HuH-7.5 (cell line): ENCODE measurements at places on chromosomes 3 and 15.

DNA sequence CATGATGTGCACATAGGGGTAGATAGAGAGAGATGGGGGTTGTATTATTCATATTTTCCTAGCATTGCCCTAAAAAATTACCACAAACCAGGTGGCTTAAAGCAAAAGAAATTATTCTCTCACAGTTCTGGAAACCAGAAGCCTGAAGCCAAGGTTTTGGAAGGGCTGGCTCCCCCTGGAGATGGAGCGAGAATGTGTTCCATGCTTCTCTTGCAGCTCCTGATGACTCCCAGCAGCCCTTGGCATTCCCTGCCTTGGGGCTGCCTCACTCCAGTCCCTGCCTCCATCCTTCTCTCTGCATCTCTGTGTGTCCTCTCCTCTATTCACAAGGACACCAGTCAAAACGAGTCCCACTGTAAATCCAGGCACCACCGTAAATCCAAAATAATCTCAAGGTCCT is 91.5 kb upstream of the FAM174B start:
- no peak for DNase-seq

GRCh38 chr15:85646538-85647091 is 148.1 kb downstream of the KLHL25 start:
- no peak for DNase-seq

GRCh38 chr3:49869525-49870126 is at the start of gene CAMKV:
Gene CAMKV, minus strand, starts transcription at chr3:49869906. Its CDS starts 7,518 bp downstream, at chr3:49862388.
- DNase-seq, result peak; percentile 51

DNA sequence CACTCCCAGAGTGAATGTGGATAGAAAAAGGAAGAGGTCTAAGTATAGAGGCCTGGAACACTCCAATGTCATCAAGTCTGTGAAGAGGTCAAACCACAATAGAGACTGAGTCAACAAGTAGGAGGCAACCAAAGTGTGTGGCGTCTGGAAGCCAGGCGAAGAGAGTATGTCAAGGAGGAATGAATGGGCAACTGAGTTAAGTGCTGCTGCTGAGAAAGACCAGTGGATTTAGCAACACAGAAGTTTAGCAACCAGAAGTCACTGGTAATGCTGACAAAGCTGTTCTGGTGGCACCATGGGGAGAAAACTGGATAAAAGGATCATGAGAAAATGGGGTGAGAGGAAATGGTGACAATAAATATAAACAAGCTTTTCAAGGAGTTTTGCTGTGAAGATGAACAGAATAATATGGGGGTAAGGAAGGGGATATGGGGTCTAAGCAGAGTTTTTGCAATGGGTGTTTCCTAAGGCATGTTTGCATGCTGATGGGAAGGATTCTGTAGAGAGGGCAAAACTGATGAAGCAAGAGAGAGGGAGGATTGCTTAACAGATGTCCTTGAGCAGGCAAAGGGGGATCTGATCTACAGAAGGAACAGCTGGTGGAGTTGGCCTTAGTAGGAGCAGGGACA is 38.4 kb downstream of the PCOLCE2 start:
- peak; percentile 29 for DNase-seq

GRCh38 chr3:146550743-146551510 is 6.5 kb upstream of the PLSCR1 start:
- no peak for DNase-seq

GRCh38 chr3:136177876-136178275 is 18.3 kb downstream of the MSL2 start:
- DNase-seq, result no peak

- no peak for DNase-seq
Measured at GRCh38 chr3:60854791-60855190, 396.5 kb downstream of the FHIT start.

DNA sequence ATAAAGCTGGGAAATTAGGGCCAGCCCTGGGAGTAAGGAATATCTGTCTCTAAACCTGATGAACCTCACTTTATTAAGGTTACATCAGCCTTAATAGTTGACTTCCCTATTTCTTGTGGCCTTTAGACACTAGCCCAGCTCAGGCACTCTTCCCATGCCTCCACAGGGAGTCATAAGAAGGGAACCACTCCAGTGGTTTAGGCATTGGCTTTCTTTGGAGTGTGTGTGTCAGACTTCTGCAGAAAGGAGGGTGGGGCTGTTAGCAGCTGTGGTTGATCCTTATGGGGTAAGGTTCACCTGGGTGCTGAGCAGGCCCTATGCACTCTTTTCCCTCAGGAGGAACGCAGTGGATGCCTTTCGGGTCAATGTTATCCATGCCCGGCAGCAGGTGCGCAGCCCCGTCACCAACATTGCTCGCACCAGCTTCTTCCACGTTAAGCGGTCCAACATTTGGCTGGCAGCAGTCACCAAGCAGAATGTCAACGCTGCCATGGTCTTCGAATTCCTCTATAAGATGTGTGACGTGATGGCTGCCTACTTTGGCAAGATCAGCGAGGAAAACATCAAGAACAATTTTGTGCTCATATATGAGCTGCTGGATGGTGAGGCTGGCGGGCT is 4.0 kb downstream of the AP2M1 start:
- no peak for DNase-seq

GRCh38 chr3:145013931-145014330 is 1042.3 kb downstream of the DIPK2A start:
- DNase-seq, result no peak

GRCh38 chr3:183354325-183354831 is 74.0 kb downstream of the MCF2L2 start:
- no peak for DNase-seq

GRCh38 chr15:82751308-82751707 is 41.6 kb upstream of the AP3B2 start:
- DNase-seq, result no peak

GRCh38 chr3:43729707-43730414 is 39.1 kb downstream of the ABHD5 start:
- no peak for DNase-seq

- no peak for DNase-seq
Measured at GRCh38 chr15:80127911-80128310, 24.9 kb upstream of the FAH start.

- DNase-seq, result no peak
Measured at GRCh38 chr3:175430983-175431773, 572.0 kb downstream of the NAALADL2 start.

- no peak for DNase-seq
Measured at GRCh38 chr3:197038679-197039462, 9.3 kb upstream of the MELTF start.

GRCh38 chr3:88046766-88047165 is 12.0 kb downstream of the CGGBP1 start:
- DNase-seq, result no peak

DNA sequence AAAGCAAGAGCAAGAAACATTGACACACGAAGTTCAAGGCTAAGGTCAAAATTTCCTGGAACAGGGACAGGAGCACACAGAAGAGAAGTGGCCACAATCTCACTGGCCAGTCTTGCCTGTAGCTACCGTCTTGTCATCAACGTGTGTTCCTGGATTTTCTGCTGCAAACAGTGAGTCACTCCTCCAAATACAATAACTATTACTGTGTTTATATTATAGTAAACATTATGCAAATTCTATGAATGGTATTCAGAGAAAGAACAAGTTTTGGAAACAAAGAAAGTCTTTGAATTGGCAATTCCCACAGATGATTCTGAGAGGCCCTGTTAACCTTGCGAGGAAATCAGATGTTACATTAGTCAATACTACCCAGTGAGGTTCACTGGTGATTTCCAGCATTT is 220.5 kb downstream of the FAM43A start:
- no peak for DNase-seq

- DNase-seq, result no peak
Measured at GRCh38 chr15:92817339-92817886, 82.7 kb upstream of the CHD2 start.

GRCh38 chr3:194730365-194730764 is 44.7 kb downstream of the FAM43A start:
- no peak for DNase-seq

- DNase-seq, result no peak
Measured at GRCh38 chr3:141240687-141241615, 9.3 kb downstream of the PXYLP1 start.

DNA sequence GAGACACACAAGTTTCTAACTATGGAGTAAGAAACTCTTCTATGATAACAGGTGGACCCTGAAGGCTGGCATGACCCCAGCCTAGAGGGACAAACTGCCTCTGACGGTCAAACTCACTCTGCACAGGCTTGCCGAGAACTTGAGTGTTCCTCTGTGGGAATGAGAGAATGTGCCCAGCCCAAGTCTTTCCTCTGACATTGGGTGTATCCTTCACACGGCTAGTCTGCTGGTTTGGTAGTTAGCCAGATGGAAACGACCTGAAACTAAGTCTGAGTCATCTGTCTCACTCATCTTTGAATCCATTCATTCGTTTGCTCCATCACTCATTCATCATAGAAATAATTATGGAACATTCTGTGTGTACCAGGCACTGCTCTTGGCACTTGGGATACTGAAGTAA is 198.4 kb downstream of the ATP10A start:
- DNase-seq, result no peak

- DNase-seq, result no peak
Measured at GRCh38 chr3:82715091-82715856, 953.8 kb upstream of the GBE1 start.

DNA sequence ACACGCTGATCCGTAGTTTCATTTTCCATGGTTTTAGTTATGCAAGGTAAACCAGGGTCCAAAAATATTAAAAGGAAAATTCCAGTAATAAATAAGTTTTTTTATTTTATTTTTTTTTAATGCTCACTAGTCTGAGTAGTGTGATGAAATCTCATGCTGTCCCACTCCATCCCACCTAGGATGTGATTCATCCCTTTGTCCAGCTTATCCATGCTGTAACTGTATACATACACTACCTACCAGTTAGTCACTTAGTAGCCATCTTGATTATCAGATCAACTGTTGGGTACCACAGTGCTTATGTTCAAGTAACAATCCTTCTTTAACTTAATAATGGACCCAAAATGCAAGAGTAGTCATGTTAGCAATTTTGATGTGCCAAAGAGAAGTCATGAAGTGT is 75.2 kb downstream of the ESYT3 start:
- DNase-seq, result no peak

GRCh38 chr3:30453360-30454039 is 152.9 kb upstream of the TGFBR2 start:
- no peak for DNase-seq

GRCh38 chr3:30513374-30514152 is 92.8 kb upstream of the TGFBR2 start:
- no peak for DNase-seq

- no peak for DNase-seq
Measured at GRCh38 chr3:123338620-123339061, 110.2 kb downstream of the ADCY5 start.

DNA sequence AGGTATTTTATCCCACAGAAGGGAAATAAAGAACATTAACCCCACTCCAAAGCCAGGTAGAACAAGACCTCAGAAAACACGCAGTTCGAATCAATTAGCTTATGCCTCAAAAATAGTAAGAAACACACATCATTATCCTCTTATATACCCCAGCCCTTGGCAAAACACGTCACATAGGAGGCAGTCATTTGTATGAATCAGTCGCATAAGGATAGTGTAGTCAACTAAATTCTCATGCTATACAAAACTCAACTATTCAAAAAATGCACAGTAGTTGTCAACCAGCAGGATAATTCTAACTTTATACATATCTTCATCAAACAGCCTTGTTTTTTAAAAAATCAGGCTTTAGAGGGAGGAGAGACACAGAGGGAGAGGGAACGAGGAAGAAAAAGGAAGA is 298.4 kb downstream of the FOXP1 start:
- no peak for DNase-seq

GRCh38 chr3:186110975-186111974 is 2.4 kb upstream of the ETV5 start:
- no peak for DNase-seq

DNA sequence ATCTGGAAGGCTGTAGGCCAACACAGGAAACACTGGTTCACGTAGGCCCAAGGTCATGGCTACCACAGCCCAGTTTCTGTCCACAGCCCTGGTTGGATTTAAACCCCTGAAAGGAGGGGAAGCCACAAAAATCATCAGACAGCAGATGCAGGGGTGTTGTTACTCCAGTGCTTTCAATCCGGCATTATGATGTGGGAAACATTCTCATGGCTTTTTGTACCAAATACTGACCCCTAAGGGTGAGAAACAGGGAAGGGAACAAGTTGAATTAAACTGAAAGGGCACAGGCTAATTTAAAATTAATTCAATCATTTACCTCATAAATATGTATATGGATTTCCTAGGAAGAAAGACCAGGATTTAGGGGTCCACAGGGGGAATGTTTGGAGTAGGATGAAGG is 375.6 kb downstream of the CTNNB1 start:
- DNase-seq, result no peak

- no peak for DNase-seq
Measured at GRCh38 chr3:144921710-144922109, 950.1 kb downstream of the DIPK2A start.

- no peak for DNase-seq
Measured at GRCh38 chr3:167650459-167650858, 3.3 kb downstream of the WDR49 start.

- DNase-seq, result no peak
Measured at GRCh38 chr3:179292450-179292849, 30.4 kb upstream of the ZNF639 start.

DNA sequence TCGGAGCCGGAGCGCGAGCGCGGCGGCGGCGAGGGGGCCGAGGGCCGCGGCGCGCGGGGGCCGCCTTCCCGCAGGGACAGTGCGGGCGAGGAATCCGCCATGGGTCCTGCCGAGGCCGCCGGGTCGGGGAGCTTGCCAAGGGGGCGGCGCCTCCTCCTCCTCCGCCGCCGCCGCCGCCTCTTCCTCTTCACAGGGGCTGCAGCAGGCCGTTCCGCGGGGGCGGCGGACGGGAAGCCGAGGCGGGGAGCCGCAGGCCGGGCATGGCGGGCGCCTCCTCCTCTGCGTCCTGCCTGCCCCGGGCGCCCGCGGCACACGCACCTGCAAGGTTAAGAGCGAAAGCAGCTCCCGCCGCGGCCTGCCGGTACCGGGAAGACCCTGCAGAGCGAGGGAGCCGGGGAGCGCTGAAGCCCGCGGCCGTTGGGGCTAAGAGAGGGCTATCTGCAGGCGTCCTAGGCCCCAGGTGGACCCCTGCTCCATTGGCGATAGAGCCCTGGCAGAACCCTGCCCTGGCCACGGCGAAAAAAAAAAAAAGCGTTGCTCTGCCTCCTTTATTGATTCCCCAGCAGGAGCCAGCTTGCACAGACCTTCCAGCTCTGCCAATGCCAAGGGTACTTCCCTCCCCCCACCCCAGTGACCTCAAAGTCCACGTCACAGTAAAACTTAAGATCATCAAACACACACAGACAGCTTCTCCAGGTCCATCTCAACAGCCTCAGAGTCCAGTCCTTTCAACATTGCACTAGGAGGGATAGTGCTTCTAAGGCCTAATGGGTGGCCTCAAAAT is at the start of gene LYSMD2:
TSS of gene LYSMD2 (minus strand) at position 134 of the 784 bp plus-strand sequence. CDS start at position 101, 33 bp downstream.
- DNase-seq, result peak; percentile 35

GRCh38 chr15:38859574-38859973 is 295.0 kb upstream of the RASGRP1 start:
- DNase-seq, result no peak

DNA sequence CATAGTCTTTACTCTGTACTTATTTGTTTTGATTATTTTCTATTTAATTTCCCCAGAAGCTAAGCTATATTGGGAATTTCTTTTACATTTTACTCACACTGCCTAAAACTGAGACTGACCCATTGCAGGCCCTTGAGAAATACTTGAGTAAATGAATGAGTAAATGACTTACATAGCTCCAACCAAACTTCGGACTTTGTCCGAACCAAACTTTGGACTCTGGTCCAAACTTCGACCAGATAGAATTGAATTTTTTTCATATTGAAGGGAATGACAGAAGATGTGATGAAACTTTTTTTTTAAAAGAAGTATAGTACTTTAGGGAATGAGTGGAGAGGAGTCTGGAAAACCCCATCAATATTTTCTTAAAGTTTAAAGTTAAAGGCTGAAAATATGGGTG is 75.6 kb upstream of the MYRIP start:
- DNase-seq, result no peak

- no peak for DNase-seq
Measured at GRCh38 chr15:29935296-29936004, 113.2 kb upstream of the TJP1 start.
